ENCODE measurements at places on chromosomes 2 and 18.
A peak's percentile ranks its signal among the peaks of the same experiment; 100 is the strongest.

- no peak for DNase-seq
These were observed 210.9 kb upstream of the DDX18 start for GRCh38 chr2:117603567-117603966.

DNA sequence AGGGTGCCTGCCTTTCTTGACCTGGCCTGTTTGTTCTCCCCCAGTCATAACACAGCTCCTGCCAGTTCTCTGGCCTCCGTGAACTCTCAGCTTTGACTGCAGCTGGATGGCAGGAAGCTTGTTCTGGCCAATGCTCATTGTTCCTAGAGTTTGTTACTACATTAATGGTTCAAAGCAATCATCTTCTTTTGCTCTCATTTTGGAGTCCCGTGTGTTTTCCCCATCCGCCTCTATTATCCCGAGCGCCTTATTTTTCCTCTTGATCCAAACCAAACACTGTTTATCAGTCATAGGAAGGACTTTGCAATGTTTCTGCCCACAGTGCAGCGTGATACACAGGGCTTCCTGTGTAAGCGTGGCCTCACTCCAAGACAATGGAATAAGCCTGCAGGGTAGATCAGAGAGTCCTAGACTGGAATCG is 184.3 kb upstream of the APCDD1 start:
- DNase-seq: no peak

GRCh38 chr2:184597571-184597991 is 748 bp upstream of the ZNF804A start:
- DNase-seq: no peak

- no peak for DNase-seq
These were observed 70.6 kb downstream of the SAP130 start for GRCh38 chr2:127957240-127957639.

DNA sequence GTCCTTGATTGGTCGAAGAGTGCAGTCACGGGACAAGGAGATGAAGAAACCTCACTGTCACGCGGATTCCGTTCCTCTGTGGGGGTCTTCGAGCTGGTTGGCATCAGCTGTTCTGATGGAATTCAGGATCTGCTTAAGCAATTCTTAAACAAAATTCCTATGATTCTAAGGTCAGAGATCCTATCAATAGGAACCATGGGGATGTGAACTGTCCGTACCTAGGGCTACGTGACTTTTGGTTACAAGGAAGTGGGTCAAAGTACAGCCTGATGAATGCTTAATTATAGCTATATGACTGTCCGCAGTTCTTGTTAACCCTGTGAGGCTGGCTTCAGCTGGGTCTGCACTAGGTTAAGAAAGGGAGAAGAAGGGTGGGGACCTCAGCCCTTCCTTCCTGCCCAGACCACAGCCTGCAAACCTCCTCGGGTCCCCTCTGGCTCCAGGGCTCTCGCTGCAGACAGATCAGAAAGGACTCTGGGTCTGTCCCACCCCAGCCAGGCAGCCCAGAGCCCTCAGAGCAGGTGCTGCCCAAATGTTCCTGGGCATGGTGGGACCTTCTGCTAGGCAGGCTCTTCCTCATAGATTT is 44.2 kb upstream of the TAF1B start:
- DNase-seq: no peak

- peak; percentile 96 for DNase-seq
These were observed 246 bp upstream of the KLF7 start for GRCh38 chr2:207166039-207166348.

- DNase-seq: no peak
These were observed 20.0 kb upstream of the MTCL1 start for GRCh38 chr18:8685141-8685913.

GRCh38 chr2:130872741-130873125 is 36.0 kb downstream of the ARHGEF4 start:
- DNase-seq: no peak

GRCh38 chr18:21441670-21442069 is 158.8 kb downstream of the ESCO1 start:
- DNase-seq: no peak

Data from stimulated activated CD4-positive, alpha-beta T cell treated with anti-CD3 and anti-CD28 coated beads, Interleukin-4, amount 100 ng/mL, for 24 hours (primary cell).